ENCODE measurements at places on chromosomes 12 and 14.
A peak's percentile ranks its signal among the peaks of the same experiment; 100 is the strongest.

DNA sequence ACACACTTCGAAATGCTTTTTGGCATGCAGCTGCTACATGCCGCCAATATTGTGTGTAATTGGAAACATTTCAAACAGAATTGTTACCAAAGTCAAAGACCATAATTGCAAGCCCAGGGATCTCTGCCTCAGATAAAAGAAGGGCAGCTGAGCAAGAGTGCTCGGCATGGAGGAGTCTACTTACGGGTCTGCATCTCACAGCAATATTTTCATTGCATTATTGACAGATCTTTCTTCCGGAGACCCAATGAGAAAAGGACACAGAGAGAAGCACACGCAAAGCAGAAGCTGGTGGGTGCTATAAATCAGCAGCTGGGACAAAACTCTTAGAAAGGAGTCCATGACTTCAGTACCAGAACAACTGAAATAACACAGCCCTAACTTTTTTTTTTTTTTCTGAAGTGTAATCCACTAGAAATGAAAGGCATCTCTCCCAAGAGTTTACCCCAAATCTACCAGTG lies 4.9 kb downstream of the PRICKLE1 start:
- no peak for DNase-seq

GRCh38 chr12:52020539-52021336 lies 14.0 kb downstream of the TAMALIN start:
- peak; percentile 76 for DNase-seq

GRCh38 chr12:57158665-57159064 lies 11.2 kb upstream of the LRP1-AS start:
- peak; percentile 31 for DNase-seq

DNA sequence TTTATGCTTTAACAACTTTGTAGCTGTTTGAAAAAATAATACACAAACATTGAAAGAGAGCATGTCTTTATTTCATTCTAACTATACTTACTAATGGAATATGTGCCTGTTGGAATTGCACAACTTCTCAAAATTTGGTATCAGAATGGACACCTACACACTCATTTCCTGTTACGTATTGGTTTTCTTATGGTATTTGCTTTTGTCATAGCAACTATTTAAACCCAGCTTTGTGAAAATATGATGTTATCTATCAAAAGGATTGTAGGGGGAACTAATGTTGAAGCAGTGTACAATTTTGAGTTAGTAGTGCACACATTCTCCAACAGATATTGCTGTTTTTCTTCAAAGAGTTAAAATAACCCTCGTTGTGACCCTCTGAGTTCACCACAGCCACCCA lies 52.6 kb downstream of the RBMS2 start:
- no peak for DNase-seq

GRCh38 chr12:96543-96942 lies 30.0 kb downstream of the IQSEC3 start:
- DNase-seq, result no peak

- DNase-seq, result no peak
These were observed 246.2 kb downstream of the C12orf42 start for GRCh38 chr12:103249607-103250006.

- peak; percentile 45 for DNase-seq
These were observed 42.1 kb upstream of the CHGA start for GRCh38 chr14:92880851-92881250.

DNA sequence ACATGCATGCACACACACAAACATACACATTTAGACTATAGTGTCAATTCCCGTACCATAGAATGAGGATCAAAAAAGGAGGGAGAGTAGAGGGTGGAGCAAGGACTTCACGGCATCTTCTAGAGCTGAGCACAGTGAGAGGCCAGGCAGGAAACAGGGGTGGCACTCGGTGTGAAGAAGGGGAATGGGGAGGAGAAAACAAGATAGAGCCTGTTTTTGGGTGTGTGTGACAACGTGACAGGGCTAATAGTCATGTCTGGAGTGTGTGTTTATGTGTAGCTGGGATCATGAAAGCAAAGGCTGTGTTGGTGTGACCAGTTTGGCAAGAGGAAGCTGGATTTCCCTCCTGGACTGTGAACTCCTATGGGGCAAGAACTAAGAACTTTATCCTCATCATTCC lies 9.9 kb upstream of the ACVR1B start:
- DNase-seq, result no peak

DNA sequence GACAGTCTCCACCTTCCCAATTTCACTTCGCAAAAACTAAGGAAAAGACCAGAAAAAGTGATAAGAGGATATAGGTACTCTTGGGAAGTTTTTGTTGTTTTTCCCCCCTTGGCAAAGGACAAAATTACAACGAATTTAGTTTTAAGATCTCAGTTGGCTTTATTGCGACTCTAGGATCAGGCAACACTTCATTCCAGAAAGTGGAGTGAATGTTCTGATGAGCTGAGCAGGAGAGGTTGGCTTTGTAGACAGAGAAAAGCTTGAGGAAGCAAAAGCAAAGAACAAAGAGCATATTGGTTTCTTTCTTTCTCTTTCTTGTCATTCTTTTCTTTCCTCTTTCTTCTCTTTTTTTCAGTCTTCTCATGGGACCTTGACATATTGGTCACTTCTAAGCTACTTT lies 640 bp upstream of the ZFYVE1 start:
- DNase-seq, result no peak

GRCh38 chr14:104291123-104292000 lies 153.0 kb downstream of the KIF26A start:
- peak; percentile 75 for DNase-seq

DNA sequence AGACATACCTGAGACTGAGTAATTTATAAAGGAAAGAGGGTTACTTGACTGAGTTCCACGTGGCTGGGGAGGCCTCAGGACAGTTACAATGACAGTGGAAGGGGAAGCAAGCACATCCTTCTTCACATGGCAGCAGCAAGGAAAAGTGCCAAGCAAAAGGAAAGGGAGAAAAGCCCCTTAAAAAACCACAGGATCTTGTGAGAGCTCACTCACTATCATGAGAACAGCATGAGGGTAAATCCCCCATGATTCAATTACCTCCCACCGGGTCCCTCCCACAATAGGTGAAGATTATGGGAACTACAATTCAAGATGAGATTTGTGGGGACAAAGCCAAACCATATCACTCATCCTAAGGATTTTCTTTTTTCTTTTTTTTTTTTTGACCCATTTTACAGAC lies 177.8 kb upstream of the EEA1 start:
- no peak for DNase-seq

GRCh38 chr14:30966415-30967363 lies 58.8 kb upstream of the AP4S1 start:
- peak; percentile 13 for DNase-seq

- peak; percentile 61 for DNase-seq
These were observed 20.5 kb upstream of the FAM181A start for GRCh38 chr14:93906341-93907329.

DNA sequence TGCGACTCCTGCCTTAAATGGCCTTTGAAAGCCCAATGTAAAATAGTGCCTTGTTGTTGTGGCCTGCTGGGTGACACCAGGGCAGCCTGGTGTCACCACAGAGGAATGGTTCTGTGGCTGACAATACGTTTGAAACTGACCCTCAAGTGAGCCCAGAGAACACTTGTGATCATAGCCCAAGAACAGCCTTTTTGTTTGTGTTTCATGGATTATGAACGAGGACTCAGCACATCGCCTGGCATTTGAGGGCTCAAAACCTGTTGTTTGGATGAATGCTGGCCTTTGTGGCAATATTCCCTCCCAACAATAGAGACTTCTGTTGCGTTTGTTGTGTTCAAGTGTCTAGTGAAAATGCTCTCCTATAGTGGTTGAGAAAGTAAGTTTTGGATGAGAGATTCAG lies 48.5 kb downstream of the TSPAN9 start:
- no peak for DNase-seq

DNA sequence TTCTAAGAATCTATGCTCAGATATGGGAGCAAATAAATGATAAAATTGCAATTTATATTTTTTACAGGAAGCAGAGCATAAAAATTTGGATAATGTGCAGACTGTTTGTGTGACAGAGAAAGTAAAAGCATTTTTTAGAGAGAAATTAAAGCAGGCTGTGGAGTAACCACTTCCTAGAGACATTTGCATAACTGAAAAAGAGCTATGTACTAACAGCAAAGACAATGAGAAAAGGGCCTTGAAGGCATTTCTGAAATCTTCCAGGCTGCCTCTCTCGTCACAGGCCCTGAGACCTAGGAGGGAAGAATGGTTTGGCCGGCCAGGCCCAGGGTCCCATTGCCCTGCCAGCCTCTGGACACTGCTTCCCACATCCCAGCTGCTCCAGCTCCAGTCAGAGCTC lies 247.2 kb downstream of the ALX1 start:
- no peak for DNase-seq

DNA sequence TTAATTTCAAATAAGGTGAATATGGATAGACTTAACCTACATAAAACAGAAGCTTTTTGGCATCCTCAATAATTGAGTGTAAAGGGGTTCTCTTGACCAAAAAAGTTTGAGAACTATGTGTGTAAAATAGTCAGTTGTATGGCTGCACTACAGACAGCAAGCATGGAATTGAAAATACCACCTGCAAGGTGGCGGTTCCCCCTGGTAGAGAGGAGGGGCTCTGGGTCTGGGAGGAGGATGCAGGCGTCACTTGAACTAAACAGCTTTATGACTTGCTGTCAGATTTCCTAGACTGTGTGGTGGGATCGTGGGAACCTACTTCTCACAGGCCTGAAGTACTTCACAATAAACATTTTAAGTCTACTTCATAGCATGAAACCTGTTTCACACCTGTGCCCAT lies 6.3 kb downstream of the EVL start:
- DNase-seq, result no peak

DNA sequence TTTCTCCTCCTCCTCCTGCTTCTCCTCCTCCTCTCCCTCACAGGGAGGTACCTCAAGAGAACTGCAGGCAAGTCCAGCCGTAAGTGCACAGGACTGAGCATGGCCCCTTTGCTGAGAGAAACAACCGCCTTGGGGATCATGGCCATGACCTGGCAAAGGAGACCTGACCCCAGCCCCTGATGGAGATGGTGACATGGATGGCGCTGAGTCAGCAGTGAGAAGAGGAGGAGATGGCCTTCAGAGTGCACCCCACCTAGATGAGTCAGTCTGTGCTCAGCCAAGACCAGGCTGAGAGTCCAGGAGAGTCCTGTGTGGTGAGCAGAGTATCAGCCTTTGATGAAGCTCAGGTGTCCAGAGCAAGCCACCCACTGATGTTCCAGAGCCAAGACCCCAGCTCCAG lies 36.4 kb downstream of the MEG3 start:
- DNase-seq, result no peak

DNA sequence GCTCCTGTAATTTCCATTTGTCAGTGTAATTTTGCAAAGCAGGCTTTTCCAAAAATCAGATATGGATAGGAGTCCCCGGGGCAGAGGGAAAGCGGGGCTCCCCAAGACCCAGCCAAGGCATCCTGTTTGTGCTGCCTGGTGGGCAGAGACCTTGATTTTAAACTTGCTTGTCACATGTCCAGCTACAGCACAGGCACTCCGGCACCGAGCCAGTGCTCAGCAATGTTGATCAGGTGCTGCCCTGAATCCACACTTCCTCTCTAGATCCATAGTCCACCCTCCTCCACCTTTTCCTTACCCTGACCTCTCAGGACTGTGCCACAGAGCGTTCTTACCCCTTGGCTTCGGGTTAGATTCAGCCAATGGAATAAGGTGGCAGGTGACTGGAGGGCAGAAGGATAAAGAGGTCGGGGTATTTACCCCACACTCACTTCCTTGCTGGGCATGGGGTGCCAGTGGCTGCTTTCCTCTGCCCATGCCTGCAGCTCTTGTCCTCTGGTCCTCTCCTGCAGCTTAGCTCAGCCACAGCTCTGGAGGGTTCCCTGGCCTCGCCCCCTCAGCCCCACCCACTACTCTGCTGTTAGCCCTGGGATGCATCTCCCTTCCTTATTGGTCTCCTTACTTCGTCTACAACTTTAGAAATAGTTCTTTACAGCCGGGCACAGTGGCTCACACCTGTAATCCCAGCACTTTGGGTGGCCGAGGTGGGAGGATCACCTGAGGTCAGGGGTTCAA lies 80.1 kb downstream of the IRF2BPL start:
- no peak for DNase-seq

- peak; percentile 57 for DNase-seq
These were observed 554 bp downstream of the SPPL3 start for GRCh38 chr12:120903412-120904196.

- DNase-seq, result no peak
These were observed 1.2 kb upstream of the GAPDH start for GRCh38 chr12:6532927-6533652.

- DNase-seq, result no peak
These were observed 194.5 kb downstream of the C12orf75 start for GRCh38 chr12:105524961-105525360.

GRCh38 chr12:561908-562593 lies 101.2 kb downstream of the NINJ2 start:
- DNase-seq, result no peak

DNA sequence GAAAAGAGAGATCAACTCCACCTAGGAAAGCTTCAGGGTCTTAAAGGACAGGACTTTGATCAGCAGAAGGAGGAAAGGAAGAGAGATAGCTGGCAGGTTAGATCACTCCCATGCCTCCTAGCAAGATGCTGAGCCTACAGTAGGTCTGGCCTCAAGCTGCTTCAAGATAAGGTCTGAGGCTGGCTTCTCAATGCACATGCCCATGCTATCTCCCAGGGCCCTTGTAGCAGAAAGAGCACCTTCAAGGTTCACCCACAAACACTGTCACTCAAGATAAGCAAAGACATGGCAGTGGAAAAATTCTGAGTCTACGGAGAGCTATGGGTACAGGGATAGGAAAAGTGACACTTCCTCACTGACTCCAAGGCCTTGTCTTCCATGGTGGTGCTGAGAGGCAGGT lies 14.3 kb downstream of the REM2 start:
- no peak for DNase-seq

GRCh38 chr12:52805000-52805399 lies 8.9 kb downstream of the KRT4 start:
- no peak for DNase-seq

DNA sequence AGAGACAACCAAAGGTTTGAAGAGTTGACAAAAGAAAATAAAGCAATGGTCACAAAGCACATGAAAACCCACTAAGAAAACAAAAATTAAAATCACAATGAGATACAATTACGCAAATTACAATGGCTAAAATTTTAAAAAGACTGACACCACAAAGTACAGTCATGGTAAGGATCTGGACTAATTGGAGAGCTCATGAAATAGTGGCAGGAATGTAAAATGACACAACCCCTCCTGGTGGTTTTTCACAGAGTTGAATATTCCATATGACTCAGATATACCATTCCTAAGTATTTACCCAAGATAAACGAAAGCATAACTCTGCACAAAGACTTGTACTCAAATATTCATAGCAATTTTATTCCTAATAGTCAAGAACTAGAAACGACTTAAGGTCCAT lies 65.9 kb downstream of the NOVA1 start:
- DNase-seq, result no peak

DNA sequence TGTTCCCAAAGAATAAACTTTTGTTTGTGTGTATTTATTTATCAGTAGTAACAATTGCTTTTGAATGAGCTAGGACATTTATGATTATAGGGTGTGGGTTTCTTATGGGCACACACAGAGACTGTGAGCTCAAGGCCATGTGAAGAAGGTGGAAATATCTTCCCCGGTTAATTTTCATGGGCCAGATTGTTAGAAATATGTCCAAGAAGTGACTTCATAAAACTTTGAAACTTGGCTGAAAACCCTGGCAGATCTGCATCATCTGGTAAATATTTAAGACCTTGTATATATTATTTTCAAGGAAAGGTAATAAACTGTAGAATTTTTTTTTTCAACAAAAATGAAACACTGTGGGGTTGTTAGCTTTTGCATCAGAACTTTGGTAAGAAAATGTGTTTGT lies 53.5 kb upstream of the RNU6-8 start:
- no peak for DNase-seq
